ENCODE measurements at places on chromosomes 4 and X.

DNA sequence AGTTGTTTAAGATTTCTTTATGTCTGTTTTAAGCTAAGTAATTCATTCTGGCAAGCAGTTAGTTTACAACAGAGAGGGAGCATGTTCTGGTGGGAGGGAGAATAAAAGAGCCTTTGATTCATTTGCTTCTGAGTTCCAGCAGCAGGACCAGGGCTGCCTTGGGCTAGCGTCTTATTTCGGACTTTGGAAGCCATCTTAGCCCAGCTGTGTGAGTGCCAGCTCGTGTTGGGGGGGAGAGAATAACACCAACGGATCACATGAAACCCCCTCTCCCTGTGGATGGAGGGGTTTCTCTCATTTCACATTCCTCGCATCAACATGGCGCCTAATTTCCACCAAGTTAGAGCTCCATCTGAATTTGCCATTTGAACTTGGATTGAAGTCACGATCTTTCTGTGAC, 7.4 kb downstream of the GAB1 start:
- peak; percentile 18 for DNase-seq

DNA sequence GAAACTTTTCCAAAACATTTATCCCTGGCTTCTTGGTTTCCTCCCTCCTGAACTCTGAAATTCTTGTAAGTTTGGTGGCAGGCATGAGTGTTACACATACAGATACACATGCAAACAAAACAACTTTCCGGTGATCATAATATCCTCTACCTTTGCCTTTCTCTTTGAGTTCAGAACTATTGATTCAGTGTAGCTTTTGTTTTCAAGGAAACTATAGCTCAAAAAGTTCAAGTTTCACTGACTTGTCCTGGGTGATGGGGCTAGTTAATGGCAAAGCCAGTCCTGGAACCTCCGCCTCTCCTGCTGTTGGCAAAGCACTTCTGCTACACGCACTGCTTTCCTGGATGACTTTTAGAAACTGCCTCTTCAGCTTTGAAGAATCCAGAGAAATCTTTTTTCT, 177.3 kb upstream of the FAT1 start:
- DNase-seq = no peak

DNA sequence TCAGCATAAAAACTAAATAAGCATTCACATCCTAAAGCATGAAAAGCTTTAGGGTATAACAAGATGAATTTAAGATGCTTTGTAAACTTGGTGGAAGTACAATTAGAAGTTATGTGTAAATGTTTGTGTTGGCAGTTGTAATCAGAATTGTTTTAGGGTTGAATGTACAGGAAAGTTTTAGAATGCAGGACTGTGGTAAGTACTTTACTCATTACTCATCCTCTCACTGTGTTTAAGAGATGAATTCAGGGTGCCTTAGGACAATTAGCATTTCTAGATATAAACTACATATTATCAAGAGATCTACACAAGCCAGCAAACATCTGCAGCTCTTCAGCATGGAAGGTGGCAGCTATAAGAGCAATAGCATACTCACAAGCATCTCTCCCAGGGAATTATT, 77.5 kb upstream of the ELOVL6 start:
- no peak for DNase-seq

DNA sequence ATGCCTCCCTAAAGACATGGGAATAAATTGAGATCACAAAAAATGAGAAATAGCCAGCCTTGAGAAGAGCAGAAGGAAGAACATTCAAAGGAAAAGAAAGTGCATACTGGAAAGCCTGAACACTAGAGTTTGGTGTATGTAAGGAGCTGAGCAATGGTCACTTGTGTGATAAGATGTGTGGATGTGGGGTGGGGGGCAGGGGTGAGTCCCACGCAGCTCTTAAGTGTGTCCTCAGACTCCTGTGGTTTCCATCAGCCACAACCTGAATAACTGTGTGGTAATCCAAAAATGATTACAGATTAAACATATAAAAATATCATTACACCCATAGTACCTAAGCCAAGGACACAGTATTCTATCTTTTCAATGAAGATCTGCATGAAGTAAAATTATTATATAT, 59.9 kb downstream of the ELOVL6 start:
- no peak for DNase-seq

GRCh38 chr4:79747252-79747651, 325.8 kb downstream of the ANTXR2 start:
- DNase-seq = no peak

DNA sequence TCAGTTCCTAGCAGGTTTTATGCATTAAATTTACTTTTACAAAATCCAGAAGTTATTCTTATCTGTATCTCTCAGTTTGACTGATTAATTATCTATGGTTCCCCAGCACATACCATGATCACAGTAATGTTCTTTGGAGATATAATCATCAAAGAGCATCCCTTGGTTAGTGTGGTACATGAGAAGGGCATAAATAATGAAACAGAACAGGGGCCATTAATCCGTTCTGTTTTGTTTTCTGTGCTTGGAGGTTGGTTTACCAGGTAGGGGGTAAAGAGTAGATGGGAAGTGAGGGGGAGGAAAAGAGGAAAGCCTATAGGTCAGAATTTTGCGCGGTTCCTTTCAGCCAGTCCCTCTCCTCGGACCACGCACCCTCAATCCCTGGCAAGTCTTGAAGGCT, 718.7 kb upstream of the TENM3 start:
- DNase-seq = no peak

- no peak for DNase-seq
Observed at GRCh38 chr4:52095374-52095773, 44.3 kb downstream of the SPATA18 start.

DNA sequence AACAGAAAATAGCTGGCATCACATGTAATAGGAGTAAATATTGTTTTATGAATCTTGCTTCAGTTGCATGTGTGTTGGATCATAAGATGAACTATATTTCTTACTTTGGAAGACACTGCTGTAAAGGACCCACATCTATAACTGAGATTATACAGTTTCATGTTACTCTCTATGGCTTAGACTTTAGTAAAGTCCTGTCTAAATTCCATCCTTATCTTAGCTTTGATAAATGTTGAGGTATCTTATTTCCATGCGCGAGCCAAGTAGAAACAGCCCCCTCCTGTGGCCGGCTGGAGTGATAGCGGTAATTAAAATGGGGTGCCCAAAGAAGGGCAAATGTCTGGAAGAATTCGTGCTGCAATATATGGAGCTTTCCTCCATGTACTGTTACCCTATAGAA, 43.0 kb downstream of the CCDC158 start:
- DNase-seq = no peak

DNA sequence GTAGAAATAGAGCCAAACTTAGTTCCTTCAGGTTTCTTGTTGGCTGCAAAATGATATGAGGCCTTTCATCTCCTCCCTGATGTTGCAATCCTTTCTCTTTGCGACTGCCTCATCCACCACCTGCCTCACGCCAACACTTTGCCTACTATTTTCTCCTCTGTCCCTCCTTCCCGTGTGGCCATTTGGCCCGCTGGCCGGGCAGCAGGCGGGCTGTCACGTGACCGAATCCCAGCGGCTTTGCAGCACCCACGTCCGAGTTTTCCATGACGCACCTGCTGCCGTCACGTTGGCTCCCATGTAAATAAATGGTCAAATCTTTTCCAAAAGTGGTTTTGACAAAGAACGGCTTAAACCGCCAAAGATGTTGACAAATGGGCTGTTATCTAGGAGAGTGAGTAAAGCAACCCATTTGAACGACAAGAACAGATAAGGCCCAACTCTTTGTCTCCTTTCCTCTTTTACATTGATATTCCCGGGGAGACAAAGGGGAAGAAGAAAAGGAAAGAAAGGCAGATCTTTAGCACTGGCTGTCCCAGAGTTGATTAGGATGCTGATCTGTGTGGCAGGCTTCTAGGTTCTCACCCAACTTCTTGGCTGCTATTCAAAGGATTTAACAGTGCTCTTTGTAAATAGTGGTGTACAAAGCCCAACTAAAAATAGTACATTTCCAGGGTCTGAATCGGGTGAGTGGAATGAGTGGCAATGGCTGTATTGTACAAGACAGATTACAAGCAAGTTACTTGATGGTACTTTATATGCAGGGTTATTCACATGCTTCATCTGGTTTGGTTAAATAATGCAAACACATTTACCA, 174.2 kb upstream of the JADE1 start:
- peak; percentile 33 for DNase-seq

DNA sequence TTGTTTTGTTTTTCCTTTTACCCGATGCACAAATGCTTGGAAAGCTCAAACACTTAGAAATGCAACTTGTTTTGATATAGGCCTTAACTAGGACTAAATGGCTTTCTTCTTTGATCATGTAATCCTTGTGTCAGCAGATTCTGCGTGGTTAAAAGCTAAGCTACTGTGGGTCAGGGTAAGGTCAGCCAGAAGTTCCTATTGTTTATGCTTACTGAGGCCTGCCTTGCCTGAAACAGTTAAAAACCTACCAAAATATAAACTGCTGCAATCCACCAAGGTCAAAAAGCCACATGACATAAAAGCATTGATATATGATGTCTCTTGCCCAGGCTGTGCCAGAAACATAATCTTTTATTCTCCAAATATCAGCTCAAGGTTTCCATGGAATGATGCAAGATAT, 223.4 kb downstream of the FAM47B start:
- no peak for DNase-seq

DNA sequence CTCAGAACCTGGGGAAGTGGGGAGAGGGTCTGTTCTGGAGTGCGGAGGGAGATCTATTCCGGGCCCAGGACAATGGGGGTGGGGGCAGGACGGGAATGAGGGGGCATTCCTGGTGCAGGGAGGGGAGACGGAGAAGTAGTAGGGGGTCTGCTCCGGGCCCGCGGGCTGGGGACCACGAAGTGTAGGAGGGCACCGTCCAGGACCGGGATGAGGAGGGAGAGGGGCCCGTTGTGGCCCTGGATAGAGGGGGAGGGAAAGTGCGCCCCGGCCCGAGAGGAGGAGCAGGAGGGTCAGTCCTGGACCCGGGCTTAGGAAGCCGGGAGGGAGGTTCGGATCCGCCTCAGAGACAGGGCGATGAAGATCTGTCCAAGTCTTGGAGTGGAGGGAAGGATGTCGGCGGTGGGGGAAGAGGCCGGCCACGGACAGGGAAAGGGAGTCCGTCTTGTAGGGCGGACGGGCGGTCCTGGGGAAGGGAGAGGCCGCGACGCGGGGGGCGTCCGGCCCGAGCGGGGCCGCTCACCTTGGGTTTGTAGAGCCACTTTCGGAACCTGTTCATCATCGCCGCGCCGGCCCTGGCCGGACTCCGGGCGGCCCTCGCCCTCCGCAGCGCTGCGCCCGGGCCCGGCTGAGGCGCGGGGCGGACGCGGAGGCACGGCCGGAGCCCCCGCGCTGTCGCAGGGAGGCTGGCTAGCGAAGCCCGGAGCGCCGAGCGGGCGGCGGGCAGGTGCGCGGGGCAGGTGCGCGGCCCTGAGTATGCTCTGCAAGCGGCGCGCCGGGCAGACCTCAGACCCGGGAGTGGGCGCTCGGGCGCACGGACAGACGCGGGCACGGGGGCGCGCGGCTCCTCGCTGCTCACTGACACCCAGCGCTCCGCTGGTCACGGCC, at the start of gene ZFYVE28:
ZFYVE28 (minus strand) TSS at position 881 of the 885 bp plus-strand sequence; CDS start at position 559, 322 bp downstream.
- no peak for DNase-seq

GRCh38 chr4:61750810-61751209, 550.7 kb downstream of the ADGRL3 start:
- no peak for DNase-seq

Data from hippocampal formation (tissue), 2 donors.